ENCODE measurements at places on chromosomes 5 and 9. TPM values are rescaled to one million over a fixed set of nuclear protein-coding genes. Genes with fewer than 3 reads are reported as not detected.

DNA sequence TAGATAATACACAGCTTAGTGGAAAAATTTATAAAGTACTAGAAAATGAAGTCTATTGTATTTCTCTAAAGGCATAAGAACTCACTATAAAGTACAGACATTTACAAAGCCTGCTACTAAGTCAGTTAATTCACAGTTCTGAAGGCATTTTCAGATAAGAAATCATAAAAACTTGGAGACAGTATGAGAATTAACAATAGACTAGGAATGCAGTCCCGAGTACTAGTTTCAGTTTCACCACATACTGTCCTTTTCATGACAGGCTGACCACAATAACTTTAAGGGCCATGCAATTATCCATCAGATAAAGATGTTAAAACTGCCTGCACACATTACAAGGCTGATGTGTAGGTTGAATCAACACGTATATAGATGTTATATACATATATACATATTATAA, 362.6 kb upstream of the SMC2 start:
- no peak overlapping the region for H3K4me3 ChIP-seq
- DNase-seq = no peak
- H3K36me3 ChIP-seq = no peaks in the 10 kb centered on the region
- H3K27ac ChIP-seq = no peak overlapping the region

DNA sequence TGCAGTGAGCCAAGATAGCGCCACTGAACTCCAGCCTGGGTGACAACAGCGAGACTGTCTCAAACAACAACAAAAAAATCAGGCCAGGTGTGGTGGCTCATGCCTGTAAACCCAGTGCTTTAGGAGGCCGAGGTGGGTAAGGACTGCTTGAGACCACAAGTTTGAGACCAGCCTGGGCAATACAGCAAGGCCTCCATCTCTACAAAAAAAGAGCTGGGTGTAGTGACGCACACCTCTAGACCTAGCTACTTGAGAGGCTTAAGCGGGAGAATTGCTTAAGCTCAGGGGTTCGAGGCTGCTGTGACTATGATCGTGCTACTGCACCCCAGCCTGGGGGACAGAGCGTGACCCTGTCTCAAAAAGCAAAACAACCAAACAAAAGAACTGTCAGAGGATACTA, 39.9 kb upstream of the MTMR12 start:
- H3K36me3 ChIP-seq = peaks cover 14% of the 10 kb centered on the region
- no peak overlapping the region for H3K27ac ChIP-seq
- H3K27me3 ChIP-seq = no peaks in the 10 kb centered on the region
- H3K4me3 ChIP-seq = no peak overlapping the region

DNA sequence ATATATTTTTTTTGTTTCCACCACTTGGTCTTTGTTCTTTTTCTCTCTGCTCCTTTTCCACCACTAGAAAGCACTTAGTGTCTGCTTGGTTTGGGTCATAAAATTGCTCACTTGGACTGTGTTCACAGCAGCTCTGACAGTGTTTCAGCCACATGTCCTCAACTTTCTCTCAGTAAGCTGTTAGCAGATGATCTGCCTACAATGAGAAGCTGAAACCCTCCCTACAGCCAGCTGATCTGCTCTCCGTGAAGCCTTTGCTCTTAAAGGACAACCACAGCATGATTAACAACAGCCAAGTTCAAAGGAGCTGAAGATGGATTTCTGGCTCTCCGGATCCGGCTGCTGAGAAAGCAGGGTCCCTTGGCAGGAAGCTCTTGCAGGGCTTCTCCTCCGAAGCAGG, 31.6 kb downstream of the PRLR start:
- no peak overlapping the region for H3K27ac ChIP-seq
- H3K4me1 ChIP-seq = no peaks in the 10 kb centered on the region
- peaks cover 14% of the 10 kb centered on the region for H3K27me3 ChIP-seq
- DNase-seq = no peak
- no peak overlapping the region for H3K4me3 ChIP-seq

GRCh38 chr5:80037366-80037765, 2.2 kb downstream of the THBS4 start:
- peaks cover 56% of the 10 kb centered on the region for H3K27me3 ChIP-seq
- no peak overlapping the region for H3K4me3 ChIP-seq
- H3K4me1 ChIP-seq = peaks cover 37% of the 10 kb centered on the region
- H3K36me3 ChIP-seq = no peaks in the 10 kb centered on the region

DNA sequence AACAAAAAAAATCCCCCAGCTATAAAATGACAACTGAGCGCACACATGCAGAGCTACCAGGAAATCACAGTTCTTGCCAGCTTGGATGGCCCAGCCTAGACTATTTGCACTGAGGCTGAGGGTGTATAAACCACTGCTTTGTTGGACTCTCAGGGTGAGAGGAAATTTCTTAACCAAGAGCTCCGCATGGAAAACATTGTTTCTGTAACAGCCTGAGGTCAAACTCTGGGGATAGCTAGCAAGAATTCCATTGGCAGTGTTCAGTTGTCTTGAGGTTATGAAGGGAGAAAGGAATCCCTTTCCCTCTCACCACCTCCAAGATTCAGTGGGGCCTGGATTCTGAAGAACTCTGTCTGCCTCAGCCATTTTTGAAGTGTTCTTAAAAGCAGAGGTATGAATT, 360.0 kb downstream of the OSTF1 start:
- no peaks in the 10 kb centered on the region for H3K36me3 ChIP-seq
- no peaks in the 10 kb centered on the region for H3K4me1 ChIP-seq
- H3K4me3 ChIP-seq = no peak overlapping the region
- H3K27me3 ChIP-seq = no peaks in the 10 kb centered on the region
- no peak overlapping the region for H3K27ac ChIP-seq
- DNase-seq = no peak

DNA sequence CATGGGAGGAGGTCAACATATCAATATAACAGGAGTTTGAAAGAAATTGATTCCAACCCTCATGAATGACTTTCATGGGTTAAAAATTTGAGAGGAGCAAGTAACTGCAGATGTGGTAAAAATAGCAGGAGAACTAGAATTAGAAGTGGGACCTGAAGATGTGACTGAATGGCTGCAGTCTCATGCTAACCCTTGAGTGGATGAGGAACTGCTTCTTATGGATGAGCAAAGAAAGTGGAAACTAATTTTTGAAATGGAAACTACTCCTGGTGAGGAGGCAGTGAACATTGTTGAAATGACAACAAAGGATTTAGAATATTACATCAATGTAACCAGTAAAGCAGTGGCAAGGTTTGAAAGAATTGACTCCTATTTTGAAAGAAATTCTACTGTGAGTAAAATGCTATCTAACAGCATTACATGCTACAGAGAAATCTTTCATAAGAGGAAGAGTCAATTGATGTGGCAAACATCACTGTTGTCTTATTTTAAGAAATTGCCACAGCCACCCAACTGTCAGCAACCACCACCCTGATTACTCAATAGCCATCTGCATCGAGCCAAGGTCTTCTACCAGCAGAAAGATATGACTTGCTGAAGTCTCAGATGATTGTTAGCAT, 1683.2 kb downstream of the MAT2B start:
- H3K36me3 ChIP-seq = no peaks in the 10 kb centered on the region
- no peak for DNase-seq
- H3K27me3 ChIP-seq = no peaks in the 10 kb centered on the region
- H3K27ac ChIP-seq = no peak overlapping the region

DNA sequence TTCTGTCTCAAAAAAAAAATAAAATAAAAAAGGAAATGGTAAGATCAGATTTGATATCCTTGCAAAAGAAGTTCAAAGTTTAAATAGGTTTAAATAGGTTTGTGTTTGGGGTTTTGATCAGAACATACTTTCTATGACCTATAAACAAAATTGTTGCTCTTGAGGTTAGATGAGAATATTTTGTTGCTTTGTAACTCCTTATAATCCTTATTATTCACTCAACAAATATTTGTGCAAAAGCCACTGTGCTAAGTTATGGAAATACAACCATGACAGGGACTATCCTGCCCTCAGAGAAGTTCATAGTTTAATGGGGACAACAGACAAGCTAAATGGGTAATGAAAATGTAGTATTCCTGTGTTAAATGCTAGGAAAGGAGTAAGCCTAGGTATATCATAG, 71.5 kb downstream of the INVS start:
- H3K27ac ChIP-seq = no peak overlapping the region
- no peak for DNase-seq
- H3K36me3 ChIP-seq = peaks cover 30% of the 10 kb centered on the region
- no peaks in the 10 kb centered on the region for H3K27me3 ChIP-seq
- no peak overlapping the region for H3K4me3 ChIP-seq

DNA sequence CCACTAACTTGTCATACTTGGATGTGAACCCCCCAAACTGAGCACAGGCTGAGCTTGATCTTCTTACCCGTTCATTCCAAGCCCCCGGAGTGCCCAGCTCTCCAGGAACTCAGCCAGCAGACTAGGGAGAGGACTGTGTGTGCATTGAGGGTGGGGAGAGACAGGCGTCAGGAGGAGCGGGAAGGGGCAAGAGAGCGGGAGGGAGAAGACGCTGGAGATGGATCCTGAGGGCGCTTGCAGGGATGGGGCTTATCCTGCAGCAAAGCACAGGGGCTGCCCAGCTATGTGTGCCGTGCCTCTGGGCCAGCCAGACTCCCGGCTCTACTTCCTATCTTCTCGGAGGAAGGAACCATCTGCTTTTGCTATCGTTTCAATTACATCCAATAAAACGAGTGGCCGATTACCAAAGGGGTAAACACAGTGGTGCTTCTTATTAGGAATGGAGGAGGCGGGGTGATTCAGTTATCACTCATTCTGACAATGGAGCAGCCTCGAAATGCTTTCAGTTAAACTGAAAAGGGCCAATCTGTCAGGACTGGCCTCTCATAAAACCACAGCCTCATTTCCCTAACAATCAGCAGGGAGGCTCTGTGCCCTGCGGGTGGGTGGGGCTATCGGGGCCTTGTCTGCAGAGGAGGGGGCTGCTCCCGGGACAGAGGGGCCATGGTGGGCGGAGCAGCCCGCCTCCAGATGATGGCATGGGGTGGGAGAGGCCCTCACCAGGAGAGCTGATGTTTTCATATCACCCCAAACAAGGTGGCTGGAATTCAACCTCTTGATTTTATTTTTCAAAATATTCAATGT, 168.2 kb downstream of the DAB2IP start:
- H3K4me3 ChIP-seq = no peak overlapping the region
- no peak overlapping the region for H3K27ac ChIP-seq
- H3K4me1 ChIP-seq = no peaks in the 10 kb centered on the region
- no peaks in the 10 kb centered on the region for H3K36me3 ChIP-seq
- DNase-seq = no peak

DNA sequence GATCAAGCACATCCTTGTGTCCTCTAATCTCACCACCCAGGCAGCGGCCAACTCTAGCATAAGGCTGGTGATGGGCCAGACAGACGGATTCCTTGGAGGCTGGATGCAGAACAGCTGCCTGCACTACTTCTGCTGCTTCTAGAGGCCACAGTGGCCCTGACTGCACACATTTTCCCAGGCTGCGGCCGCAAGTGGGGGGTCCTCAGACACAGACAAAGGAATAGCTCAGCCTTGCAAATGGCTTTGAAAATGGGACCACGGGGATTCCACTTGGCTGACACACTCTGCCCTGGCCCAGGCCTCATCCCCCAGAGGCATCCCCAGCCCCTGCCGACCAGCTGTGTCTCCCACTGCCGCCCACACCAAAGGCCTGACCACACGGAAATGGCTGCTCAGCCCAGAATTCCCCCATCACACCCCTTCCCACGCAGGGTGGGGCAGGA, 540.8 kb downstream of the BNC2 start:
- H3K27me3 ChIP-seq = no peaks in the 10 kb centered on the region
- H3K4me3 ChIP-seq = no peak overlapping the region
- H3K36me3 ChIP-seq = no peaks in the 10 kb centered on the region
- DNase-seq = no peak
- no peak overlapping the region for H3K27ac ChIP-seq

- no peaks in the 10 kb centered on the region for H3K4me1 ChIP-seq
- no peak for DNase-seq
- no peaks in the 10 kb centered on the region for H3K27me3 ChIP-seq
- no peaks in the 10 kb centered on the region for H3K36me3 ChIP-seq
- H3K4me3 ChIP-seq = no peak overlapping the region
Observed at GRCh38 chr9:28938981-28939380, 1365.7 kb upstream of the C9orf72 start.

- peaks cover 12% of the 10 kb centered on the region for H3K4me1 ChIP-seq
- H3K27ac ChIP-seq = no peak overlapping the region
- H3K36me3 ChIP-seq = no peaks in the 10 kb centered on the region
- DNase-seq = no peak
- peaks cover 3% of the 10 kb centered on the region for H3K27me3 ChIP-seq
Observed at GRCh38 chr5:100643473-100643872, 108.3 kb downstream of the FAM174A start.

- no peak for DNase-seq
- no peaks in the 10 kb centered on the region for H3K27me3 ChIP-seq
- no peak overlapping the region for H3K4me3 ChIP-seq
- no peaks in the 10 kb centered on the region for H3K36me3 ChIP-seq
- H3K27ac ChIP-seq = no peak overlapping the region
Observed at GRCh38 chr5:134492568-134492967, 32.9 kb upstream of the JADE2 start.

DNA sequence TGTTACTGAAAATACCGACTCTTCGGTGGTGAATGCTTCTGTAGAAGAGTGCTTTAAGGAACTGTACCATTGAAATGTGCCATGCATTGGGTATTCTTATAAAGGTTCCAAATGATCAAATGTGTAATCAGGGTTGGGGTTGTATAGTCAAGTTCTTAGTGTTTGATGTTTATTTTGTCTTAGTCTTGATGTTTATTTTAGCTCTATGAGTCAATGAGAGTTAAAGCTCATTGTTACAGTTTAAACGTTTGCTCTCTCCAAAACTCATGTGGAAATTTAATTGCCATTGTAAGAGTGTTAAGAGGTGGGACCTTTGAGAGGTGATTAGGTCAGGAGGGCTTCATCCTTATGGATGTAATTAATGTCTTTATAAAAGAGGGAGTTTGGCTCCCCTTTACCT, 153.0 kb downstream of the FER start:
- H3K4me3 ChIP-seq = no peak overlapping the region
- H3K4me1 ChIP-seq = no peaks in the 10 kb centered on the region
- no peaks in the 10 kb centered on the region for H3K27me3 ChIP-seq
- H3K27ac ChIP-seq = no peak overlapping the region
- peaks cover 2% of the 10 kb centered on the region for H3K36me3 ChIP-seq

GRCh38 chr5:137296213-137296781, 202.8 kb downstream of the SPOCK1 start:
- H3K27me3 ChIP-seq = peaks cover 1% of the 10 kb centered on the region
- no peak overlapping the region for H3K27ac ChIP-seq
- no peaks in the 10 kb centered on the region for H3K4me1 ChIP-seq
- DNase-seq = no peak
- no peaks in the 10 kb centered on the region for H3K36me3 ChIP-seq

DNA sequence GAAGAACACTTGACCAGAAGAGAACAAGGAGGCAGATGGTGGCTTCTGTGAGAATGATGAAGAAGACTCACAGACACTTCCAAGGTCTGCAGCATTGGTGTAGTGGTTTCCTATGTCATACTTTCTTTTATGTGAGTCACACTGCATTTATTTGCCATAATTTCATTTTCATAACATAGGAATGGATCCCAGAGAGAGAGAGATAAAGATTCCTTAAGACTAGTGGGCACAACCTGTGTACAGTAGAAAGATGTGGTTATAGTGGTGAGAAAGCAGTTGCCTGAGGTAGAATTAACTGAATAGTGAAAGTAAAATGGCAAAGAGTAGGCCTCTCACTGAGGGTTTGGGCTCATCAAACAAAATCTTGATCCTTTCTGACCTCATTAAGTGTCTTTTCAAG, 7.6 kb upstream of the CCDC152 start:
- H3K36me3 ChIP-seq = no peaks in the 10 kb centered on the region
- no peak overlapping the region for H3K27ac ChIP-seq
- H3K27me3 ChIP-seq = no peaks in the 10 kb centered on the region
- H3K4me3 ChIP-seq = no peak overlapping the region
- no peak for DNase-seq
- H3K4me1 ChIP-seq = peaks cover 7% of the 10 kb centered on the region

The FSD1L gene
- 3.2 TPM for total RNA-seq

The PCSK1 gene
- not detected for total RNA-seq

The SPINK6 gene
- not detected for total RNA-seq

The MEGF10 gene
- total RNA-seq = not detected

The CDC20B gene
- not detected for total RNA-seq
